Sciatic nerve (tissue), 2 donors: ENCODE measurements at places on chromosomes 1 and 21.
A peak's percentile ranks its signal among the peaks of the same experiment; 100 is the strongest.

DNA sequence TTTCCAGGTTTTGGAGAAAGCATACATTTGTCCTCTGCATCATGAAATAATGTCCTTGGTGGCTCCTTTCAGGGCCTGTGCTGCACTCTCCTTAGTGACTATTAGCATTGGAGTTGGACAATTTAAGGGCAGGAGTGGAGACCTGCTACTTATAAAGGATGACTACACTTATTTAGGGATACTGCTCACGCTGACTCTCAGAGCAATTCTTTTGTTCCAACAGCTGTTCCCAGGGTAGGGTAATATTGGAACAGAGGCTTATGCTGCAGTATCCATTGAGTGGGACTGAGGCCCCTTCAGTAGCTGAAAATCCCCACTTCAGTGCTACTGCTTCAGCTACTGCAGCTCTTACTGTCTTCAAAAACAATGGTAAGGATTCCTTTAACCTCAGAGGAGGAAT is 84.6 kb downstream of the GPR88 start:
- DNase-seq: no peak

DNA sequence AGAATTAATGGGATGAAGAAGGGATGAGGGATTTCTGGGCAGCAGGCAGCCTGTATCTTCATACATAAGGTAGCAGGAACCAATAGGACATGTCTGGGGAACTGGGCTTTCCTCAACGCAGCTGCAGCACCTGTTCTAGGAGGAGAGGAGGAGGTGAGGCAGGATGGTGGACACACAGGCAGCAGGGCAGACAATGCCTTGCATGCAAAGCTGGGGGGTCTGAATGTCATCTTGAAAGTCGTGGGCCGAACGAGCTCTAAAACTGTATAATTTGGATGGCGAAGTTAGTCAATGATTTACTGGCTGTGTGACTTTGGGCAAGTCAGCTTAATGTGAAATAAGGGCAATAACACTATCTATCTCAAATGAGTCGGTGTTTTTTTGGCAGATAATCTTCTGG is 124.4 kb downstream of the BEND5 start:
- DNase-seq: no peak

GRCh38 chr21:19776076-19776475 is 1222.1 kb upstream of the NCAM2 start:
- DNase-seq: no peak

- no peak for DNase-seq
These were observed 29.1 kb downstream of the TBX15 start for GRCh38 chr1:118958937-118959631.

- DNase-seq: no peak
These were observed 4.5 kb downstream of the POLR3C start for GRCh38 chr1:145828367-145829026.

- DNase-seq: no peak
These were observed 606.3 kb downstream of the NUF2 start for GRCh38 chr1:163928069-163928468.

- no peak for DNase-seq
These were observed 48.8 kb downstream of the DDR2 start for GRCh38 chr1:162681122-162681436.

- no peak for DNase-seq
These were observed 57.9 kb downstream of the CDC42BPA start for GRCh38 chr1:227260433-227260832.

DNA sequence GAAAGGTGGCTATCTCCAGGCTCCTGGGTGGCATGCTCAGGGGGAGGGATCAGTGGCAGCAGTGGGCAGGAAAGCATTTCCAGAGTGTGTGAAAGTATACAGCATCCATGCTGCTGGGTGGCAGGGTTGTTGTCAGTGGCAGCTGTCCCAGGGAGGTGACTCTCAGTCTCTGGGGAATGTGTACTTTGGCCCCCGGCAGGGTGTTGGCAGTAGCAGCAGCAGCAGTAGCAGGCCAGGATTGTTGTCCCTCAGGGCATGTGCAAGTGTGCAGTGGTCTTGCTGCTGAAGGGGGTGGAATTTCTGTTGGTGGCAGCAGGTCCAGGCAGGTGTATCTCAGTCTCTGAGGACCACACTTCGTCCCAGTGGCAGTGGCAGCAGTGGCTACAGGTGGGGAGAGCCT is 71.7 kb upstream of the GUCA2B start:
- no peak for DNase-seq

DNA sequence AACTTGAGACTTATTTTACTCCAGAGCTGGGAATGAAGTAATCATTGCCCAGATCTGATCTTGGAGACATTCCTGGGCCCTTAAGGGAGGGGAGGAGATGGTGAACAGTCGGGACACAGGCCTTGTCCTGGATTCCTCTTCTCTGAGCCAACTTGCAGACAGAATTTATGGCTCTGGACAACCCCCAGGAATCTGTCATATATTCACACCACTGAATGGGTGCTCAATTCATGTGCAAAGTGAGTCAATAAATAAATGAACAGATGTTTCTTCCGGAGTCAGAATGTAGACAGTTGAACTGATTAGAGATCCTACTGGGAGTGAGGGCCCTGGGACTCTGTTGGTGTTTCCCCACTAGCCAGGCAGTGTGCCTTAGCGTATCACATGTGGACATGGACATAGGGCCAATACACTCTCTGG is 2.6 kb downstream of the TUFT1 start:
- DNase-seq: no peak

GRCh38 chr1:184424157-184424556 is 37.3 kb downstream of the C1orf21 start:
- no peak for DNase-seq

DNA sequence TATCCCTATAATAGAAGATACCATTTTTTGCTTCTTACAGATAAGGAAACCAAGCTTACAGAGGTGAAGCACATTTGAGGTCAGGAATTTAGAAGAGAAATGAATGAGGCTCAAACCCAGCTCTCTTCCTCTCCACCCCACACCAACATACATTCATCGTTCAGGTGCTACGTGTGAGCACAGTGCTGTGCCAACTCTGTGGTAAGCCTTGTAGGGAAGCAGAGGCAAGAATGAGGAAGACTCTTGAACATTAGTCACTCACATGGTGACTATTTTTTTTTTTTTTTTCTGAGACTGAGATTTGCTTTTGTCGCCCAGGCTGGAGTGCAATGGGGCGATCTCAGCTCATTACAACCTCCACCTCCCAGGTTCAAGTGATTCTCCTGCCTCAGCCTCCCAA is 314.0 kb downstream of the NTNG1 start:
- DNase-seq: no peak

DNA sequence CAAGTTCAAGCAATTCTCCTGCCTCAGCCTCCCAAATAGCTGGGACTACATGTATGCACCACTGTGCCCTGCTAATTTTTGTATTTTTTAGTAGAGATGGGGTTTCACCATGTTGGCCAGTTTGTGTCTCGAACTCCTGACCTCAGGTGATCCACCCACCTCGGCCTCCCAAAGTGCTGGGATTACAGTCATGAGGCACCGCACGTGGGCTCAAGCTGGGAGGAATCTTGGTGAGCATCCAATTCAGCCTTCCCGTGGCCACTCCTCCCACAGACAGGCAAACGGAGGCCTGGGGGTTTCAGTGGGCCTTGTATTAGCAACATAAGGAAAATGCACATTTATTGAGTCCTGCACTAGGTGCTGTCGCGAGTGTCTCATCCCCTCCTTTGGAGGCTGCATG is 24.5 kb upstream of the VWA5B1 start:
- no peak for DNase-seq

GRCh38 chr1:54415533-54415932 is 9.3 kb upstream of the SSBP3 start:
- DNase-seq: no peak

- DNase-seq: no peak
These were observed 330.5 kb upstream of the KAZN start for GRCh38 chr1:14267991-14268390.

GRCh38 chr21:27572696-27573095 is 605.8 kb upstream of the ADAMTS5 start:
- no peak for DNase-seq

DNA sequence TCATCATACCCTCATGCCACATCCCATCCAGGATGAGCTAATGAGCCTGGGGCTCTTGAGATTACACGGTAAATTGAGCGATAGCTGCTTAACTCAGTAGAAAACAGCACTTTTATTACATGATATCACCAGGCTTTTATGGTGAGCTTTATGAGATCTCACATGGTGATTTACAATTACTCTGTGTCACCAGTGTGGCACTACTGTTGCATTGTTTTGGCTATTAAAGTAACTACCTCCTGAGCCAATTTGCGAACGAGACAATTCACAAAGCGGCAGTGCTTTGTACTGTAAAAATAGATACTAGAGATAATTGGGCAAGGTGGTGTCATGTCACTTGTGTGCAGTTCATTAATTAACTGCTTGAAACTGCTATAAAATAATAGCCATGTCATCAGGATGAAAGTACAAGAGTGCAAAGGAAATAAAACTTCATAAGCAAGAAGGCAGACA is 767.7 kb upstream of the ADGRL2 start:
- no peak for DNase-seq

- peak; percentile 58 for DNase-seq
These were observed 2.1 kb upstream of the S100A2 start for GRCh38 chr1:153567621-153568366.

GRCh38 chr1:15390667-15391066 is 19.0 kb upstream of the EFHD2 start:
- DNase-seq: no peak

- no peak for DNase-seq
These were observed 417.1 kb upstream of the NFIA start for GRCh38 chr1:60665311-60665710.

DNA sequence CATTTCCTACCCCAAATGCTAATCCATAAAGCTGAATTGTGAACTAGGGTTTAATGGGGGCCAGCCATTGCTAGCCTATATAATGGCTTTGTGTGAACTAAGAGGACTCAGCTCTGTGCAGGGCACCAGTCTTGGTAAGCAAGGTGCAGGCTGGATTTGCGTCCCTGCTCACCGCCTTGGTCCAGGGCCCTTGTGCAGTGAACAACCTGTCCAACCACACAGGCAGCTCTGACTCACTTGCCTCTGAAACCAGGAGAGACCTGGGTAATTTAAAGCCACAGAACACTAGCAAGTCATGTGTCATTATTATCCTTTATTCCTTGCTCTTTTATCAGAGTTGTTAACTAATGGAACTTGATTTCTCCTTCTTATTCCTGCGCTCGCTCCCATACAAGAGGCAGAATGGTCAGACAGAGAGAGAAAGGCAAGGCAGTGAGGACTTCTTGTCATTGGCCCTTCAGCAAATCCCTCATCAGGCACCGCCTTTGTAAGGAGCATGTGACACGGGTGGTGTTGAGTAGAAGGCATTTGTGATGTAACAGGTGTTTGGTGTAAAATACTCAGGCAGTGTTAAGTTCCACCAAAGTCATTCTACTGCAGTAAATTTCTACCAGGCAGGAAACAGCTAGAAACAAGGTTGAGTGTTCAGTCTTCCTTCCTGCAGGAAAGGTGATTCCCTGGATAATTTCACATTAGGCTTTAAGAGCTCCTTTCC is 67.3 kb upstream of the OLIG2 start:
- DNase-seq: no peak

DNA sequence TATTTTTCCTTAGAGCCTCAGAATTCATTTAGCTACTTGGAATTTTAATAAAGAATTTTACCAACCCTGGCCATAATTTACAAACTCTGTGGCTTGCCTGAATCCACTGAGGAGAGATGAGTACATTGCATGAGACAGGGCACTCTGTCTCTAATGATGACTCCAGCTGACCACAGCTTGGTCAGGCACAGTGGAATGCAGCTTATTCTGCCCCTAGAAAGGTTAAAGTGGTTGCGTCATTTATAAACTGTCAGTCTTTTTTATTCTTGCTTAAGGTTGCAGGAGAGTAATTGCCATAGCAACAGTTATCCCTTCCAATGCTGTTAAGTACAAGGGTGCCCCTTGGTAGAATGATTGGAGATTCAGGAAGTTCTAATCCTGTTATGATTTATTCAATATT is 28.3 kb downstream of the PDE4B start:
- DNase-seq: no peak

DNA sequence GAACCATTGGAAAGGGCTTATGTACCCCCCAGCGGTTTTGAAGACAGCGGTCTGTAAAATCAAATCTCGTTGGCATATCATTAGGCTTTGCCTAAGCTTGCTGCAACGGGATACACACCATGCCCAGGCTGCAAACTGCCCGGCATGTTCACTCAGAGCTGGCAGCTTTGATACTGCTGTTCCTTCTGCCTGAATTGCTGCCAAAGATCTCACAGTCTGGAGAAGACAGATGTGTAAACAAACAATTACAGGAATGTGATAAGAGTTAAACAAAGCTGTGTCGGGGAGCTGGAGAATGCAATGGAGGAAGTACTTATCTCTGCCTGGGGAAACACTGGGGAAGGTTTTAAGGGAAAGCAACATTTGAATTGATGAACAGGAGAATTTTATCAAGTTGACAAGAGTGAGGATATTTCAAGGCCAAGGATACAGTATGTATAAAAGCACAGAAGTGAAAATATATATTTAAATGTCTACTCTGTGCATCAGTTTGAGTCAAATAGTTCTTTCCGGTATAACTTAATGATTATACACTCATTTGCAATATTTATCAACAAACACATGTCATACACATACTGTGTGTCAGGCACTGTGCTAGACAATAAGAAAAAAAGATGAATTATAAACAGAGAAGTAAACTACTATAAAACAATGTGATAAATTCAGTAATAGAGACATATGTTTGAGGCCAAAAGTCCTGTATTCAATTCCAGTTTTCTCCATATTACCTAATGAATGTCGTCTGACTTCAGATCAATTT is 29.9 kb downstream of the CHML start:
- no peak for DNase-seq

- no peak for DNase-seq
These were observed 6.3 kb downstream of the SLAMF1 start for GRCh38 chr1:160640359-160641123.

- no peak for DNase-seq
These were observed 18.4 kb upstream of the SPATC1L start for GRCh38 chr21:46202592-46203202.

DNA sequence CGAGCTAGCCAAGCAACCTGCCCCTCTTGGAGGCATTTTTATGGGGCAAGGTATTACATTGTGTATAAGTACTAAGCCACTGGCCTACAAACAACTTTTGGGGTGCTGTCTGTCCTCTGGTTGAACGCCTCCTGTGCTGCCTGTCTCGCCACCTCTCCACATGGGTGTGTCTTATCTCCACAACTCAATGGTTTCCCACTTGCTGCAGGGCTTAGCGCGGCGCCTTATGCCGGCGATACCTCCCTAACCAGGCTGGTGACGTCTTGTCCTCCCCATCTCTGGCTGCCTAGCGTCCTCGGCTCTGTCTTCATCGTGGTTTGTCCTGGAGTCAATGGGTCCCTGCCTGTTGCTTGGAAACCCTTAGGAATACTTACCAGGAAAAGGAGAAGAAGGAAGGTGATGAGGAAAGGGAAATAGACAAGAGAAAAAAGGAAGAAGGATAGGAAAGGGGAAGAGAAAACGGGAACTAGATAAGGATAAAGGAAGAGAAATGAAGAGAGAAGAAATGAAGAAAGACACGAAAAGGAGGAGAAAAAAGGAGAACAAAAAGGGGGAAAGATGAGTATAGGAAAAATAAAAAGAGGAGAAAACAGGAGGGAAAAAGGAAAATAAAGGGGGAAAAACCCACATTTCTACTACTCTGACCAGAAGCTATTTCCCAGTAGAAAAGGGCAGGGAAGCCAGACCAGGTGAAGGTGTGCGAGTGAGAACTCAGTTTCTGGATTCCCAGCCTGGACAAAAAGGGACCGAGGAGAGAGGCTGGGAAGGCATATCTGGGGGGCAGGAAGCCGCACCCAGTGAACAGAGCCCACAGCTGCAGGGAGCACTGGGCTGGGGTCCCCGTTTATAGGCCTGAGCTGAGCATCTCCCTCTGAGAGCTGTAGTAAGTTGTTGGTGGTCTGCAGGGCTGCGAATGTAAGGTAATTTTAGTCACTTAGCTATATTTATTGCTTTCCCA is 86.2 kb downstream of the CLIC6 start:
- DNase-seq: no peak
